ENCODE measurements at places on chromosomes 2 and 18.
A peak's percentile ranks its signal among the peaks of the same experiment; 100 is the strongest.

DNA sequence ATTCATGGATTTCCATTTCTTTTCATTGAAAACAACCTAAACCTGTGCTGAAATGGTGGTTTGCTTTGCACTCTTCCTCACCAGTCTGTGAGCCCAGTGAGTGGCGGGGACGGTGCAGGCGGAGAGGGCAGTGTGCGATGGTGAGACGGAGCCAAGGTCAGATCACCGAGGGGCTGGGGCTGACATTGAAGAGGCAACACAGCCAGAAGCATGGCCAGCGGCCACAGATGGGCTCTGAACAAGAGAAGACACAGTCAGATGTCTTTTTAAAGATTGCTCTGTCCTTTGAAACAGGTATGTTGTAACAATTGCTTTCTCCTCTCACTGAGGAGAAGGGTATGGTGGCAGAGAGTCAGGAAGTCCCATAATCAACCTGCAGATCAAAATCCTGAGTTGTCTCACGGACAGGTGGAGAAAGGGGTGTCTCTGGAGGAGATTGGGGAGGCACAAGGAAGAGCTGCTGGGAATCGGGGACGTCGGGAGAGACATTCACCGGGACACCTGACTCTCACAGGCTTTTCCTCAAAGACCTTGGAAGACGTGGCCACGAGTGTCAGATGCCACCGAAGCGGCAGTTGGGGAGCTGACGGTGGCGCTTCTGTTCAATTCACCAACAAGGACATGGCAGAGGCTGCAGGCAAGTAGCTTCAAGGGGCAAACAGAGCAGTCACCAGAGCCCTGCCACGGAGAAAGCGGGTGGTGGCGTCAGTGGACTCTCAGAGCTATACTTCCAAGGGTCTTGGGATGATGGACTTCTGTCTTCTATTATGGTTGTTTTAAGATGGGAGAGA lies 12.1 kb upstream of the ZNF516 start:
- no peak for DNase-seq

- no peak for DNase-seq
These were observed 143.1 kb downstream of the FHOD3 start for GRCh38 chr18:36440614-36441013.

DNA sequence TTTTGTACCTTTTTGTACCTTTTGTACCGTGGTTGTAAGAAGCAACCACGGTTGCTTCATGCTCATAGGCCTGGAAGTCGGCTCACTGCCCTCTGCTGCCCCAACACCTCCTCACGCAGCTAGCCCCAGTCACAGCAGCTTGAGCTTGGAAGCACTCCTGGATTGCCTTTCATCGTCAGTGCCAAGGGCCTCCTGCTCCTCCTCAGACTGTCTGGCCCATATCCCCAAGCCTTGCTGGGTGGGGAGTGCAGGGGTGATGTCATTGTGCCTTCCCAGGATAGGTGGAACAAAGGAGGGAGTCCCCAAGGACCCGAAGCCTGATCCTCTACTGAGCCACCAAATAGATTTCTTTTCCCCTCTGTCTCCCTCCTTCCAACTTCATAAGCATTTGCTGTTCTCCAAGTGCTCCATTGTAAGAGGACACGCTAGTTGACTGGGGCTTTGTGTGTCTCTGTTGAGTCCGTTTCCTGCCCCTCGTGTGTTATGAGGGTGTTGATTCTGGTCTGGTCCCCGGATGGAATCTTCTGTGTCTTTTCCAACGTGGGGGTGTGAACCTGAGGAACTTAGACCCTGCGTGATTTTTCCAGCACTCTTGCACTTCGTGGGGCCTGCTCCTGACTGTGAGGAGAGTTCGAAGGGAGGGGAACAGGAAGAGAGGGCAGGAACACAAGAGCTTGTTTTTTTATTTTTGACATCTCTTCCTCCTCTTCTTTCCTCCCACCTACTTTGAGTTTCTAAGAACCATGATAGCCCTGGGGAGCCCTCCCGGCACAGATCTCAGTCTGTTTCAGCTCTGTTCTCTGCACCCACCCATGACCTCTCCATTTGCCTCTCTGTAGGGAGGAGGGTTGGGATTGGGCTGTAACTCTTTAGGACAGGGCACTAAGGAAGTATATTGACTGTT lies 127.2 kb upstream of the EML6 start:
- no peak for DNase-seq

DNA sequence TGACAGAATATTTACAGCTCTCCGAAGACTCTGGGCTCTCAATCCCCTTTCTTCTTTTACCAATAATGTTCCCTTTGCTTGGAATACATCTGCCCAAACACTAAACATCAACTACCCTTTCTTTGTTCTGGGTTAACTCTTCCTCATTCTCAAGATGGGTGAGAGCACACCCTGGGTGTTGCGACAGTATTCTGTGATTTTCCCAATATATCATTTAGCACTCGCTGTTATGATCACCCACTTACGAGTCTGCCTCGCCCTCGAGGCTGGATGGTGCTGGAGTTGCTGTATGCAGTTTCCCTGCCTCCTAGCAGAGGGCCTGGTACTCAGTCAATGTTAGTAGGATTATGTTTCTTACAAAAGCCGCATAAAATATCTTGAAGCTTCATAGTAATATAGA lies 93.2 kb downstream of the SOCS6 start:
- DNase-seq: no peak

- no peak for DNase-seq
These were observed 178.0 kb downstream of the SH3BP4 start for GRCh38 chr2:235129850-235130249.

- no peak for DNase-seq
These were observed 9.8 kb upstream of the GNLY start for GRCh38 chr2:85684380-85684779.

DNA sequence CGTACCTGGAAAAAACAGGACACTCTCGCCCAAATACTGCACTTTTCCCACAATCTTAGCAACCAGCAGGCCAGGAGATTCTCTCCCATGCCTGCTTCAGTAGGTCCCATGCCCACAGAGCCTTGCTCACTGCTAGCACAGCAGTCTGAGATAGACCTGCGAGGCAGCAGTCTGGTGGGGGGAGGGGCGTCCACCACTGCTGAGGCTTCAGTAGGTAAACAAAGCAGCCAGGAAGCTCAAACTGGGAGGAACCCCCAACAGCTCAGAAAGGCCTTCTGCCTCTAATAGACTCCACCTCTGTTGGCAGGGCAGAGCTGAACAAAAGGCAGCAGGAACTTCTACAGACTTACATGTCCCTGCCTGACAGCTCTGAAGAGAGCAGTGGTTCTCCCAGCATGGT lies 1202.8 kb upstream of the ACVR2A start:
- DNase-seq: no peak

GRCh38 chr2:238170386-238171071 lies 11.8 kb downstream of the ERFE start:
- no peak for DNase-seq

DNA sequence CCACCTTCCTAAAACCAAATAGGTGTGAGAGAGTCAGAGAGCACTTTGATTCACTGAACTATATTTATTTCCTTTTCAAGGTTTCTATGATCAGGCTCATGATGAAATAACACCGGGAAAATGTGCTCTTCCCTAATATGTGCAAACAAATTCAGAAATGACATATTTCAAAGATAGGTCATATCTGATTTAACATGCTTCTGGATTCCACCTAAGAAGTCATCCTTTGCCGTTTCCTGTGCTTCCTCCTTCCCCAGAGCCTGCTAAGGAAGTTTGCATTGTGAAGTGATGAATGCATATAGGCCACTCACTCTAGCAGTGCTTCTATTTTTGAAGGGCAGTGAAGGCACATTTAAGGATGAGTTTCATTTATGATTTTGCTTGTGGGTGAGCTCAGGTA lies 327.6 kb downstream of the TDRD15 start:
- no peak for DNase-seq

- no peak for DNase-seq
These were observed 206.1 kb upstream of the SETBP1 start for GRCh38 chr18:44474591-44474990.

DNA sequence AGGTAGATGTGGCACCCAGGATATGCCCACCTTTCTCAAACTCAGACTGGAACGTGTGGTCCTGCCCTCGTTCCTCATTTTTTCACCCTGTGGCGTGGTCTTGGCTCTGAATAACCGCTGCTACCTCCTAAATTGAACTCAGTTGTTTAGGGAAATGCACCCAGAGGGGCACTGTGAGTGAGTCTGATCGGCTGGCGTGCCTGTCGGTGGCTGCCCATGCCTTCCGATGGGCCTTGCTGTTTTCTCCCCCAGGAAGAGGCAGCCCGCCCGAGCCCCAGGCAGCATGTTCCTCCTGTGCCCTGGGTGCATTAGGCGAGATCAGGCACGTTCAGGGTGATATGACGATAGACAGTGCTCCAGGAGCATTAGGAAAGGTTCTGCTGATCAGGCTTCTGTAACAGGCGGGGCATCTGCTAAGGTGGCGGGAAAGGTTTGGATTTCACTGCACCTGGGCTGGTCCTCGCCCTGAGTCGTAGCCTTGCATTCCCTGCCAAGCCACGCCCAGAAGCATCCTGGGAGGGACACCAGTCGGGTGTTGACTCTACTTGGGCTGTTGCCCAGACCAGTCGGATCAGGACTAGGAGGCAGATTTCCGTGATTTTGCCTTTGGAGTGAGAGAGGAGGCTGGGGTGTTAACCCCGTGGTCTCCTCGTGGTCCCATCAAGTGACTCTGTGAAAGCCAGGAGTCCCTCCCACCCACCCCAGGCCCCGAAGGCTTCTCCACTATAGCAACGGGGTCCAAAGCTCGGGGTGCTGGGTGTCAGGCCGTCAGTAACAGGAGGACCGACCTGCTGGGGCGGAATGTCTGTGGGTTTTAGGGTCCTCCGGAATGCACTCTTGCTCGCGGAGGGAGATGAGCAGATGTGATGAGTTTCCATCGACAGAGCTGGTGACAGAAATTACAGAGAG lies 75.1 kb downstream of the SH3BP4 start:
- DNase-seq: peak; percentile 11

GRCh38 chr2:104068665-104069064 lies 785.2 kb upstream of the POU3F3 start:
- no peak for DNase-seq

- no peak for DNase-seq
These were observed 41.4 kb upstream of the TNP1 start for GRCh38 chr2:216901273-216901672.

DNA sequence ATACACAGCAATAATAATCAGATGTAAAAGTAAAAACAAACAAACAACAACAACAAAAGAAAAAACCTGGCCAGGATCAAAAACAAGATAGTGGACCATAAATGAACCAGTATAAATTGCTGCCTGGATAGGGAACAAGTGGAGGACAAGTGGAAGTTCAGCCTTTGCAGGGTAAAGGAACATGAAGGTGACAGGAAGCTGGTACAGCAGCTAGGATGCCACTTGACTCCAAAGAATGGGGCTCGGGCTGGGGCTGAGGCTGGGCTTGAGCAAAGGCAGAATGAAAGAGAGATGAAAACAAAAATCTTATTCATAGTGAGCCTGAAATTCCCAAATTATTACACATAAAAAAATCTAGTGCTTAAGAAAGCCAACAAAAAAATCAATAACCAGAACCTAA lies 146.5 kb downstream of the CDH2 start:
- no peak for DNase-seq

DNA sequence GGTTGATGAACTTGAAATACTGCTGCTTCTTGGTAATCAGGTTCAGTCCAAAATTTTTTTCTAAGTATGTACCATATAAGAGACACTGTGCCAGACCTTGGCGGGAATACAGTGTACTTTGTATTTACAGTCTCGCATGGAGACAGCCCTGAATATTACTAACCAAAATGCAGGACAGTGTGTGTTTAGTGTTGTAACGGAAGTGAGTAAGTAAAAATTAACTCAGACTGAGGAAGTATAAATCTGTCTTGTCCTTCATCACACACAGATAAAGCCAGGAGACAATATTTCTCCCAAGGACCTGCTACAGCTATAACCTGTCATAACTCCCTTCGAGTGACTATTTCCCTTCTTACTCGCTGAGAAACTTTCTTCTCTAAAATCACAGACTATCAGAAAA lies 76.9 kb downstream of the ACTR3 start:
- DNase-seq: no peak

DNA sequence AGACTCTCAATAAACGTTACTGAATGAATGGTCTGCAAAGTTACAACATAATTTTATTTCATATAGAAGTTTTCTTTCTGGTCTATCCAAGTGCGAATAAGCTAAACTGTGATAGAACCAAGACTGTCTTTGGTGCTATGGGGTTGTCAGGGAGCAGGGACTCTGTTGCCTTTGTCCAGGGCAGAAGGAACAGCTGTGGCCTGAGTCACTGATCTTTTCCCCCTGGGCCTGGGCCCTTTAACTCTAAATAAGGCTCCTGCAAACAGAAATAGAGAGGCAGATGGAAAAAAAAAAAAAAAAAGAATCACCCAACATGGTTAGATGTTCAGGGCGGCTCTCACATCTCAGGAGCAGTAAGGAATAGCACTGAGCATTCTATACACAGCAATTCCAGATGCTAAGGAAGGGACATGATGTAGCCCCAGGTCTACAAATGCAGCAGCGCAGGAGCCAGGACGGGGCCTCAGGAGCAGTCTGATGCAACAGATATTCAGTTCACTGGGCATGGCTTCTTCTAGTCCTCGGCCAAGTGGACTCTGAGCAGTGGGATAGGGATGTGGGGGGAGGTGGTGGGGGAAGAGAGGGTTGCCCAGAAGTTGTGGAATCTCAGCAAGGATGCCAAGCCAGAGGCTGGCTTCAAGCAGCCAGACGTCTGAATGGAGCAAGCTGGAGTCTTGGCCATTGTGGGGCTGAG lies 247.1 kb upstream of the SIX2 start:
- DNase-seq: no peak

- DNase-seq: peak; percentile 18
These were observed 384.5 kb downstream of the MTX2 start for GRCh38 chr2:176653479-176654443.

GRCh38 chr2:176534798-176535466 lies 265.7 kb downstream of the MTX2 start:
- no peak for DNase-seq

- DNase-seq: no peak
These were observed 843.3 kb downstream of the GALR1 start for GRCh38 chr18:78092901-78093300.

DNA sequence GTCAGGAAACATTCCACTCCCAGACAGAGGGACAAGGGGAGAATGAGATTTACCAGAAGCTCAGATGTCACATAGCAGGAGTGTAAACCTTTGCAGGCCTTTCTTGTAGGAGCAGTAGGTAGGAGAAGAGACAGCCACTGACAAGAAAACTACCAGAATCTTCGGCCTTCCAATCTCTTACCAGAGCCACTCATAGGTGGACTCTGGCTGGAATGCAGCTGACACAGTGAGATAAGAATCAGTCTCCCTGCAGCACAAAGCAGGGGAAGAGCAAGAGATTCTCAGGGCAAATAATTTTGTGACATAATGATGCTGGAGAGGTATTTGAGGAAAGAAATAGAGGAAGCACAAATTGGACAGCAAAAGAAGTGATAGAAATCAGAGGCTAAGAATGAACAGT lies 1534.5 kb downstream of the DPP10 start:
- no peak for DNase-seq

- no peak for DNase-seq
These were observed at the start of gene CREG2 for GRCh38 chr2:101387151-101387834. CREG2 (minus strand) TSS chr2:101387503; CDS start chr2:101387457, 46 bp downstream.

- DNase-seq: no peak
These were observed 943.8 kb downstream of the LRP1B start for GRCh38 chr2:141187075-141187439.

All from AG09319 (cell line).